H9 (cell line): ENCODE measurements at places on chromosomes 3 and 15. TPM values are rescaled to one million over a fixed set of nuclear protein-coding genes. Genes with fewer than 3 reads are reported as not detected.

GRCh38 chr3:124669470-124669869, 60.8 kb upstream of the UMPS start:
- no peak for DNase-seq

DNA sequence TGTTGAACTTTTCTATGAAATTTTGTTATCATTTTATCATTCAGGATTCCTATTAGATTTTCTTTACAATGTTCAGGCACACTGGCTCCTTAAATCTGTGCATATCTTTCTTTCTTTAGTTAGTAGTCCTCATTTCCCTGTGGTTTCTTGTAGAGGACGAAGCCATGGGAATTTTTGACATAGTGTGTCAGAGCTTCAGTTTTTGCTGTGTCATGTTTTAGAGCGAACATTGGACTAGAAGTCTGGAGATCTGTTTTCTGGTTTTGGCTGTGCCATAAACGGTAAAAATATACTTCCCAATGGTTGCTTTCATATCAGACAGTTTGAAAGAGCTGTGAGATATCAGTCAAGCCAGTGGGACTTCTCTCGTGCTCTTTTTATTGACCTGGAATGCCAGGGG, 105.2 kb downstream of the CHCHD4 start:
- DNase-seq, result no peak

DNA sequence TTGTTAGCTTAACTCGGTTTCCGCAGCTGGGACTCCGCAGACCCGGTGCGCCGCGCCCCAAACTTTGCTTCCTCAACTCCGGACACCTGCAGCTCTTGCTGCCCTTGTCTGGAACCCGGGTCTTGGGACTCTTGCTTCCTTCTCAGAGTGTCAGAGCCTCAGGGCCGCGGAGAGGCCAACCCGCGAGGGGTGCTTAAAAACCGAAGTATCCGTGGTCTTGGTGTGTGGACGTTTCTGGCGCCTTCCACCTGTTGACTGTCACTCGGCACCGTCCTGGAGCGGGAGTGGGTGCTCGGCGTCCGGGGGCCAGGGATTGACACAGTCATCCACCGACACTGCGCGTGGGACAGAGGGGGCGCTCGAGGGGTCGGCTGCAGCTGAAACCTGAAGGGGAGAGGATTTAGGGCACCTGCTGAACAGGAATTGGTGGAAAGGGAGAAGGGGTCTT, 386 bp downstream of the SQOR start:
- peak; percentile 53 for DNase-seq

DNA sequence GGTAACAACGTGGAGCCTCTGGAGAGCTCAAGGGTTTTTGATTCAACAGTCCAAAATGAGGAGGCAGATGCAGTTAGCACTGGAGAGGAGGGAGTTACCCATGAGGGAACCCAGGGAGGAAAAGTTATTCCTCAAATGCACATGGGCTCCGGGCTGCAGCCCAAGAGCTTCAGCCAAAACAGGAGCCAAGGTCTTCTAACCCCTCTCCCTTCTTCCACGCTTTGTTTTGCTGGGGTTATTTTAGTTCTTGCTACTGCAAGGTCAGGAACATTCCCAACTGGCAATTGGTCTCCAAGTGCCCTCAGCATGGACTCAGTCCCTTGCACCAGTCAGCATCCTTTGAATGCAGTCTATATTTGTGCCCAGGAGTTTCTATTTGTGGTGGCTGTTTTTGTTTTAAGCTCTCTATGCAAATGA, 90.0 kb downstream of the TGFBR2 start:
- no peak for DNase-seq

DNA sequence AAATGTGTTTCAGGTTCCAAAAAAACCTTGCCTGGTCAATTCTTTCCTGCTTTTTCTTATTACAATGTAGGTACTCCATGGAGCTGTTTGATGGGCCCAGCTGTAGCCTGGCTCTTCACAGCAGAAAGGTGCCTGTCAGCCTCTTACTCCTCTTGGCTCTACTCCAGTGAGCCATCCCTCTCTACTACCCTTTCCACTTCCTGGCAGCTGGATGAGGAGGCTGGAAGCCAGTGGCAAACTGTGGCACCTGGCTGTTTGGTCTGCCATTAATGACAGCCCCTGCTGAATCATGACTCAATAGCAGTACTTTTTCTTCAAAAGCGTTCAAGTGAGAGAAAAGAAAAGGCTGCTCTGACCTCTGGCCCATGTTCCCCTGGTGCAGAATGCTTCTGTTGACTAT, 618.1 kb downstream of the PYDC2 start:
- no peak for DNase-seq

DNA sequence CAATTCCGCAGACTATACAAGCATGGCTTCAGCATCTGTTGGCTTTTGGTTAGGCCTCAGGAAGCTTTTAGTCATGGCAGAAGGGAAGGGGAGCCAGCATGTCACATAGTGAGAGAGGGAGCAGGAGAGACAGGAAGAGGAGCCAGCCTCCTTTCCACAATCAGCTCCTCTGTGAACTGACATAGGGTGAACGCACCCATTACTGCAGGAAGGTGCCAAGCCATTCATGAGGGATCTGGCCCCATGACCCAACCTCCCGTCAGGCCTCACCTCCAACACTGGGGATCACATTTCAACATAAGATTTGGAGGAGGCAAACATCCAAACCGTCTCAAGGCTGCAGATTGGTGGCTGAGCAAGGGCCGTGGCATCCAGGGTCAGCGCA, 106.3 kb downstream of the LRRK1 start:
- no peak for DNase-seq

DNA sequence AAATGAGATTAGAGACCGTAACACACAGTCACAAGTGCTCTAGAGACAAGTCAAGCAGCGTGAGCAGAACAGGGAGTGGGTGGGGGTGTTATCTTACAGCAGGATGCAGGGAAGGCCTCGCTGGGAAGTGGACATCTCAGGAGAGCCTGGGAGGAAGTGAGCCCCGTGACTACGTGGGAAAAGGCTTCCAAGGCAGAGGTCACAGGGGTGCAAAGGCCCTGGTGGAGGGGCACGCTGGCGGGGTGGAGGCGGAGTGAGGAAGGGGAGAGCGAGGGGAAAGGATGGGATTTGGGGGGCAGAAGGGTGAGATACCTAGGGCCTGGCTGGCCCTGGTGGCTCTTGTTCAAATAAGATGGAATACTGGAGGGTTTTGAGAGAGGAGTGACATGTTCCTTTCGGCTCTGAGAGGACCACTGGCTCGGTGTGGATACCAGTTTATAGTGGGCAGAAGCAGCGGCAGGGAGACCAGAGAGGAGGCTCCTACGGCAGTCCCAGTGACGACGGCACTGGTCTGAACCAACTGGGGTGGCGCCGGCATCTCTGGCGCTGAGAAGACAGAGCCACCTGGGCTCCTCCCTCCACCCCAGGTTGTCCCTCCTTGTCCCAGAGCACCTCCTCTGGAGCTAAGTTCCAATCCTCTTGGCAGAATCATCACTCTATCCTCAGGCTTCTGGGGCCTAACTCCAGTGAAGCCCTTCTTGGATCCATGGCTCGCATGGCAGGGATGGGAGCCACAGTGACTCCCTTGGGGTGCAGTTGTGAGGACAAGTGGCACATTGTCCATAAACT, 266.2 kb upstream of the LYSMD4 start:
- no peak for DNase-seq

DNA sequence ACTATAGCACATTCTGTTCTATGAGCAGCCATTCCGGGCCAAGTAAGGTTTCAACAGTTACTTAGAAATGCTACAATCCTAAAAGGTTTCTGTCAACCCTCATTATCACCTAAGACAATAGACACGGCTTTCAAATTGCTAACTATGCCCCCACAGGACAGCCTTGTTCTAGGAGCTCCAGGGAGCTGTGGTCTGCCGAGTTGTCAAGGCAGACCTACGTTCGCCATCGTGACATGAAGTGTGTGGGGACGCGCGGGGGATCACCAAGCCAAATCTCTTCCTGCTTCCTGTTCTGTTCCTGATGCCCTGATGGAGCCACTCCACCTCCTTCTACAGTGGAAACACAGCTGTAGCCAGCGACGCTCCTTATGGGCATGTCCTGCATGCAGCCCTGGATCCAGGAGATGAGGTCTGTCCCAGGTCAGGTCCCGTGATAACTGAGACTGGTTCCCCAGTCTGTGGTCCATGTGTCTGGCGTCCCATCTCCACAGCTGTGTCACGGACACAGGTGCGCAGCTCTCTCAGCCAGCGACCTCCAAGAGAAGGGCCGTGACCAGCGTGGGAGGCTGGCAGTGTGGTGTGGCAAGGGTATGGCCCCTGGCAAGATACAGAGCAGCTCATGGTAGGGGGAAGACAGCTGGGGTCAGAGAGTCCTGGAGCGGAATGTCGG, 82.8 kb downstream of the PCSK6 start:
- no peak for DNase-seq

GRCh38 chr3:152944671-152945070, 109.7 kb downstream of the P2RY1 start:
- DNase-seq, result no peak

- no peak for DNase-seq
These were observed 327.5 kb downstream of the RORA start for GRCh38 chr15:60901647-60902046.

DNA sequence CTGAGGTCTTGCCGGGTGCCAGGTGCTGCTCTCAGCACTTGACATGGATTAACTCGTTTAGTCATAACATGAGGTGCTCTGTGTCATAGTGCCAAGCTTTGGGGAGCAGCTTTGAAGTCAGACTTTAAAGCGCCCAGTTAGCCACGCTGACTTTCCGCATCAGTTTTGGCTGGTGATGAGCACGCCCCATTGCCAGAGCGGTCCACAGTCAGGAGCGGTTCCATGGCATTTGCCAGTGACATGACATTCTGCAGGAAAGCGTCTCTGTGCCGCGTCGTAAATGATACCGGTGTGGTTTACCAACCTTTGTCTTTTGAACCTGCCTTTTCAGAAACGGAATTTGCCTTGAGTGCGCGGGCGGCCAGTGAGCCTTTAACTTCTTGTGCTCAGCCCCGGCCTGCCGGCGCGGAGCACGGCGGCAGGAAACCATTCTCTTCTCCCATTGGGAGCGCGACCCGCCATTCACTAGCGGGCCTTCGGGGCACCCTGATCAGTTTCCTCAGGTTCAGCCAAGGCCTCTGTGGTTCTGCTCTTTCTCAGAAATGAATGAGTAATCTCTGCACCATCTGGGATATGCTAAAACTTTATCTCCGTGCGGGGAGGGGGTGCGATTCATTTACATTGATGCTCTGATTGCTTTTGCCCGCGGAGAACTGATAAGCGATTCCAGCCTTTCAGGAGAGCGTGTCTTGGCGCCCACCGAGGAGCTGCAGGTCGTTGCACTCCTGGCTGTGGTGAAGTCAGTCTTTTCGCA, 1.7 kb upstream of the SLC2A2 start:
- DNase-seq, result peak; percentile 81

DNA sequence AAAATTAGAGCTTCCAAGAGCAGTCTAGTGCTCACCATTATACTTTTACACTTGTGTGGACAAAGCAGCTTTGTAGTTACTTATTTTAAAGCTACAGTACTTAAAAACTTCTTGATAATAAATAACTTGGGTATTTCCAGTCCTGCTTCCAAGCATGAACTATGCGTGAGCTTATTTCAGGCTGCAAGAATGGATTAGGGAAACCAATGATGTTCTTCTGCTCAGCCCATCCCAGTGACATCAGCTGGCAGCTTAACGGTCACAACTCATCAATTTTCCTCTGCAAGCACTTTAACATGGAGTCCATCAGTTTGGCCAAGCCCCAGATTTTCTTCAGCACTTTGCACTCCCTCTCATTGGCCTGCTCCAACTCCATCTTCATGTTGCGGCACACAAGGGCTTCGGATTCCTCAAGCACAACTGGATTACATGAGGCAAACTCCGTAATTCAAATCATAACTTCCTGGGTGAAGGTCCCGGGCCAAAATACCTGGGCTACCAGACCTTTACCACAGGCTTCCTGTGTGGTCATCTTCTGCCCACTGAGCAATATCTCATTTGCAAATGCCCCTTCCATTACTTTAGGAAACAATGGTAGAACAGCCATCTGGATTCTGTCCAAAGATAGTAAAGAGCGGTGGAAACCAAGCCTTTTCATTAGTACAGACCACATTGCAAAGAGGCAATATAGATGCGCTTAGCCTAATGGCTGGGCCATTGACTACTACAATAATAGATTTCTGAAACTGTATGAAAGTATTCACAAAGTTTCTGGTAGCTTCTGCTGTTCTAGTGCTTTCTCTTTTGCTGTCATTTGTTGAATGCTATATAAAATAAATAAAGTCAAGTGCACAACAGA, 87.5 kb upstream of the DAZL start:
- DNase-seq, result no peak

DNA sequence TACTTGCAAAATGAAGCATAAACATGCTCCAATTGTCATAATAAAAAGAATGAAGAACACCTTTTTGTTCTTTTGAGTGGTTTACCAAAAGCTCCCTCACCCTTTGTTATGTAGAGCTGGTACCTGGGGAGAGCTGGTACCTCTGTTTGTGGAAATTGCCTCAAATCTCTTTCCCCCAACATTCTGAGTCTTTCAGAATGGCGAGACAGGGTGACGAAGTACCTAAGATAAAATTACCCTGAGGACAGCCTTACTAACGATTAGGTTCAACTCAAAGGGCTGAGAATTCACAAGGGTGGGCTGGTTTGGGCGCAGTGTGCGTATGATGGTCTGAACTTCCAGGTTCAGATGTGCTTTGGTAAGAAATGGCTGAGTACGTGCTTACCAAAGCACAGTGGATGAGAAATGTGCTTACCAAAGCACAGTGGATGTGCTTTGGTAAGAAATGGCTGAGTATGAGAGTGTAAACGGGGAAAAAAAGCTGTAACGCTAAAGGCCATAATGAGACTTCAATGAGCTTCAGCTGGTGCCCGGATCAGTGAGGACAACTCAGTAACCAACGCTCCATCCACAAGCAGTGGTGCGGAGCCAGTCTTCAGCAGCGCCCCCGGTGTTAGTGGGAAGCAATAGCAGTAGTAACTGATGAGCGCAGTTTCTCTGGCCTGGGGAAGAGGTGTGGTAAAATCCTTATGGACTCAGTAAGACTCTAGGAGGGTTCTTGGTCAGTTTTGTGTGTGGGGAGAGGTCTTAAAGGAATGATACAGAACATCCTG, 72.3 kb upstream of the LRIG1 start:
- DNase-seq, result peak; percentile 91

GRCh38 chr3:62997369-62997768, 122.2 kb upstream of the CADPS start:
- DNase-seq, result no peak

DNA sequence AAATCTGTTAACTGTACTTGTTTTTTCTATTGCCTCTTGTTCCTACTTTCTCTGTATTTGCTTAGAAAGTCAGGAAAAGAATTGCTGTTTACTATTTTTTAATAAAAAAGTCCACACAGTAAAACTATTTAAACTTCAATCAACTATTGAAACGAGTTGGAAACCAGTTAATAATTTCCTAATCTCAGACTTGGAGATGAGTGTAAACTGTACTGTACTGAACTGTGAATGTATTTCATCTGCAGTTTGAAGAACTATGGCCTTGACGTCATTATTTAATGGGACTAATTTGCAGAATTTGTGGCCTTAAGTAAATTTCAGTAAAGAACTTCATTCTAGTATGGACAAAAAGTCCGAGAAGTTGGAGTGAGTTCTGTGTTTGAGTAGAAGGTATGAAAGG, 89.1 kb downstream of the LRRC28 start:
- DNase-seq, result no peak

ZNF860 gene
- total RNA-seq, result 2.1 and 2.6 TPM in 2 replicates

FANCD2OS gene
- not detected in 2 replicates for total RNA-seq

NOX5 gene
- total RNA-seq, result 0.04 TPM in 1 of 2 replicates, not detected in the other

CHDH gene
- 8.2 and 11.0 TPM in 2 replicates for total RNA-seq

PTPRG gene
- total RNA-seq, result 64.8 and 69.3 TPM in 2 replicates

SH3GL3 gene
- 11.0 and 11.2 TPM in 2 replicates for total RNA-seq

TMOD3 gene
- total RNA-seq, result 24.7 and 30.2 TPM in 2 replicates
